ENCODE measurements at places on chromosomes 12 and 14.
A peak's percentile ranks its signal among the peaks of the same experiment; 100 is the strongest.

- DNase-seq, result no peak
Observed at GRCh38 chr12:80222261-80222660, 122.9 kb downstream of the OTOGL start.

DNA sequence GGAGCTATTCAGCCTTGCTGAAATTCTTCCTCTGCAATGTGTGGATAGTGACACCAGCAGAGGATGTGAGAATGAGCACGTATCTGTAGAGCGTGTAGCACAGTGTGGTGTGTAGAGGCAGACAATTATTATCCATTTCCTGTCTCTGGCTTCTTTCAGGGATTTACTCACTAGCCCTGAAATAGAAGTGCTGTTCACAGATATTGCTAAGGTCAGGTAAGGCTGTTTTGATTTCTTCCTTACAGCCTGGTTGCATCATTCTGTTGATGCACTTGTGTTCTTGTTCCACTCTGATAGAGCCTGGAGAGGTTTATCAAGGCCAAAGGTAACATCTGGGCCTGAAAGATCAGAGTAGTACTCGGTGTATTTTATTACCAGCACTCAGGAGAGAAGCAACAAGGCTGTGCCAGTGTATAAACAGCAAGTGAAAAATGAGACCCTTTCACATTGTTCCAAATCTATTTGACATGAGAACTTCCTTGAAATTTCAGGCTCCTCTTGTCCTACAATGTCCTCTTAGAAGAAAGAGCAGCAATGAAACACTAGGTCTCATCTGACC lies 16.7 kb downstream of the ARG2 start:
- DNase-seq, result no peak

- DNase-seq, result no peak
Observed at GRCh38 chr12:62542814-62543213, 76.2 kb downstream of the MON2 start.

GRCh38 chr12:72264548-72265175 lies 7.5 kb upstream of the TRHDE start:
- DNase-seq, result no peak

DNA sequence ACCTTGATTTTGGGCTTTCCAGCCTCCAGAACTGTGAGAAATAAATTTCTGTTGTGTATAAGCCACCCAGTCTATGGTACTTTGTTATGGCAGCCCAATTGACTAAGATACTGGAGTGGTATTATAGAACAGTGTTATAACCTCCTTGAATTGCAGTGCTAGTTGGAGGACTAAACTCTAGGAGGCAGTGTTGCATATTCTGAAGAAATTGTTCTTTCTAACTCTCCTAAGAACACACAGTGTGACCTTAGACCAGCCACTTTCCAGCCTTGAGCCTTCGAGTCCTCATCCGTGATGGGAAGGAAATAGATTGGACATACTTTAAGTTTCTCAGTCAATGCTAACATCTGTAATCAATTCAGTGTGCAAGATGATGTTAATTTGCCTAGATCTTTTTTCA lies 22.4 kb upstream of the LRRC10 start:
- no peak for DNase-seq

GRCh38 chr14:93337884-93338283 lies 5.0 kb upstream of the BTBD7 start:
- no peak for DNase-seq

DNA sequence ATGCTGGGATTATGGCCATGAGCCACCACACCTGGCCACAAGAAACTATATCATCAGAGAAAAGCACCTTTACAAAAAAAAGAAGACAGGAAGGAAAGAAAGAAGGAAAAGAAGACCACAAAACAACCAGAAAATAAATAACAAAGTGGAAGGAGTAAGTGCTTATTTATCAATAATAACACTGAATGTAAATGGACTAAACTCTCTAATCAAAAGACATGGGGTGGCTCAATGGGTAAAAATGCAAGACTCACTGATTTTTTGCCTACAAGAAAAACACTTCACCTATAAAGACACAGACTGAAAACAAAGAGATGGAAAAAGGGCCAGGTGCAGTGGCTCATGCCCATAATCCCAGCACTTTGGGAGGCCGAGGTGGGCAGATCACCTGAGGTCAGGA lies 65.7 kb downstream of the MAPKAPK5 start:
- DNase-seq, result no peak

GRCh38 chr12:90152897-90153624 lies 444.4 kb upstream of the ATP2B1 start:
- no peak for DNase-seq

GRCh38 chr14:96053600-96054381 lies 14.6 kb downstream of the C14orf132 start:
- peak; percentile 25 for DNase-seq

GRCh38 chr12:95271465-95271864 lies 53.9 kb downstream of the VEZT start:
- no peak for DNase-seq

DNA sequence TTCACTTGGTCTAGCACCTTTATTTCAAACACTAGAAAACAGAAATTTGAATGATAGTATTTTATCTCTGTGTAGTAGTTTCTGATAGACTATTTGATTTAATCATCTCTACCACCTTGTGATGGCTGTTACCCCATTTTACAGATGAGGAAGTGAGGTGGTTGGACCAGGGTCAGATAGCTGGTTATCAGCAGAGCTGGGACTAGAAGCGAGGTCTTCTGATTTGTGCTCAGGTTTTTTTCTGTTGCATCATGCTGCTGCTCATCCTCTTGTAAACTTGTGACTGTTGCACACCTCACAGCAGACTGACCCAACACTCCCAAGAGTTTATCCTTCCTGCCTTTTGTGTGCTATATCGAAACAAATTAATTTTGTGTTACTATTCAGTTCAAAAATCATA lies 10.1 kb upstream of the MANSC4 start:
- DNase-seq, result no peak

DNA sequence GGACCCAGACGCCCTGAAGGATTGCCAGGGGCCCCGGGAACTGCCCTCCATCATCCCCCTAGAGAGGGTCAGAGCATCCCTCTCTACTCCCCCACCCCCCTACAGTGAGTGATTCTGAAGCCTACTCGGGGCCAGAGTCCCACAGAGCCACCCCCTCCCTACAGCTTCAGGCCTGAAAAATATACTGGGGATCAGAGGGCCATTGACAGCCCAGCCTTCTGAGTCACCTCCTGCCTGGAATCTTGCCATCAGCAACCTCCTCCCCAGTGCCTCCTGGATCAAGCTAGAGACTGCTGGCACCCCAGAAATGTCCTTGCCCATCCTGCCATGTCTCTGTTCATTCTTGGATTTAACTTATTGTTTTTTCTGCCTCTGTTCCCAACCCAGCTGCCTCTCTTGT lies 21.7 kb upstream of the MIA2 start:
- DNase-seq, result no peak

GRCh38 chr14:23816371-23816770 lies 137.2 kb upstream of the DHRS4 start:
- DNase-seq, result no peak

DNA sequence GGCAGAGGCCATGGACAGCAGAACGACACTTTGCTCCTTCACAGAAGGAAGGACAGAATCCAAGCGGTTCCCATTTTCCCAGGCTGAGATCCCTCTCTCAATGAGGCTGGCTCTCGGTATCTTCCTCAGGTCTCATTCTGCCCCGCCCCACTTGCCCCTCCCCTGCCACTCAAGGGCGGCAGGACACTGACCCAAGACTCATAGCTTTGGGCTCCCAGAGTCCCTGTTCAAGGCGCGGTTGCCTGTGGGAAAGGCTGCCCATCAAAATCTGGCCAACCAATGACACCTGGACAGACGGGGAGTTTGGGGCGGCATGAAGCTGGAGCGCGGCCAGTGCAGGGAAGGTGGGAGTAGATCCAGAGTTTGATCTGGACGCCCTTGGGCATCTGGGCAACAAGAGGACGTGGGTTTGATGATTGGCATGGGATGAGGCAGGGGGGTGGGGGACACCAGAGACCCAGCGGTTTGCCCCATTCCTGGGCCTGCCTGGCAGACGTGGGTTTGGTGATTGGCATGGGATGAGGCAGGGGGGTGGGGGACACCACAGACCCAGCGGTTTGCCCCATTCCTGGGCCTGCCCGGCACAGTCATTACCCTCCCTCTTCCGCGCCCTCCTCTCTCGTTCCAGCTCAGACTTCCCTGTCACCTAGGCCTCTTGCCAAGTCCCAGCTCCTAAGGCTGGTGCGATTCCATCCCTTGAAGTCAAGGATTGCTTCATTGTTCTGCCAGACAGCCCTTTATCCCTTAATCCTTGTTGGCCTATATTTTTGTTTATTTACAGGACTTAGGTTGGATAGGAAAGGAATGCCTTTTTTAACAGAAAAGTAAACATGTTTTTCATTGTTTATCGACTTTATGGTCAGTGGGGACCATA lies 92.1 kb downstream of the NINJ2 start:
- DNase-seq, result peak; percentile 53

DNA sequence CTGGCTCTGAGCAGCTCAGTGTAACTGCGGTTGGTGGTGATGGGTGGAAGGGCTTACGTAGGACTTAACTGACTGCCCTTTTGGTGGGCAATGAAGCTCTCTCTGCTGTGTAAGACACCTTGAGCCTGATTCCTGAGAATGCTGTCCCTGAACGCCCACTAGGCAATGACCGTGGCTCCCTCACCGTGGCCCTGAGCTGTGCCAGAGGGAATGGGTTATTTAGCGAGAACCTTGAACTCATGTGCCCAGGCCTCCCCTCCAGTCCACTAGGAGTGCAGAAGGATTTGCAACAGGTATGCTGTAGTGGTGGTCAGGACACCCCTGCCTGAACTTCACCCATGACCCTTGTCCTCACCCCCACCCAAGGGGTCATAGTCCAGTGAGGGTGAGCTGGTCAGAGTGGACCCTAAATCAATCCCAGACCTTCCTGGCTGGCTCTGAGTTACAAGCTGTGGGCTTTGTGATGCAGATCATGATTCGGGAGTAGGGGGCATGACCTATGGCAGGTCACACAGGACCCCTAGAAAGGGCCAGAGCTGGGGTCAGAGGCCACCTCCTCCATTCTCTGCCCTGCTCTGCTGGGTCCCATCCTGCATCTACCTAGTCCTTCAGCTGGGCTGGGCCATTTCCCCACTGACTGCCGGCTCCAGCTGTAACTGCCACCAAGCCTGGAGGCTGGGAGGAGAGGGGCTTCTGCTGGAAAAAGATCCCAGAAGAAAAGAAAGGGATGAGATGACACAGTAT lies 14.5 kb upstream of the ANKRD33 start:
- no peak for DNase-seq

GRCh38 chr12:114776731-114777442 lies 92.9 kb upstream of the TBX3 start:
- DNase-seq, result no peak

DNA sequence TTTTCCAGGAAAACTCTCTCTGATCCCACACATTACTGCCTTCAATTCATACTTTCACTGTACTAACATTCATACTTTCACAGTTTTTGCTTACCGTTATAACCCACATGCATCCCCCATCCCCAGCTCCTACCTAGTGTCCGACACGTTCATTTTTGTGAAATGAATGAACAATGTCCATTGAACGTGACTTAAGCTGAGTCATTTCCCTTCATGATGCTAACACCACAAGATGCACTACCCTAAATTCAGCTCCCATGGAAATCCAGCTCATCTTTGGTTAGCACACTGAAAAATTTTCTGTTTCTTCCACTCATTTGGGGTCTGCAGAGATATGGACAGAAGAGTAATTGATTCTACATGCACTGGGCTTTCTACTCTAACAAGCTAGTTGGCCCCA lies 84.7 kb downstream of the GALNT4 start:
- no peak for DNase-seq

- peak; percentile 34 for DNase-seq
Observed at GRCh38 chr14:101476916-101477553, 84.3 kb upstream of the DIO3 start.

DNA sequence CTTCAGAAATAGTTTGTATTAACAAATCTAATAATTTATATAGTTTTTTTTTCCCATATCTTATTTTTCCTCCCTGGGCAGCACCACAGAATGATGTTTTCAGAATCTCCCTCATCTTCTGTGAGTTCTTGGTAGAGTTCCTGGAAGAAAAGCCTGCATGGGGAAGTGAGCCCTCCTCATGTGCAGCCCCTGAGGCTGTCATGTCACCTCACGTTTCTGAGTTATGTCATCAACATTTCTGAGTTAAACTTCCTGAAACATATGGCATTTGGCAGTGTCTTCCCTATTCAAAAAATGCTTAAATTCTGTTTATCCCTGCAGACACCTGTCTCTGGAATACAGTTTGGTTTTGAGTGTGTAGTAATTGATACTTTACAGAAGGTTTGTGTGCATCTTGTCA lies 979.0 kb downstream of the TMEM121 start:
- no peak for DNase-seq

DNA sequence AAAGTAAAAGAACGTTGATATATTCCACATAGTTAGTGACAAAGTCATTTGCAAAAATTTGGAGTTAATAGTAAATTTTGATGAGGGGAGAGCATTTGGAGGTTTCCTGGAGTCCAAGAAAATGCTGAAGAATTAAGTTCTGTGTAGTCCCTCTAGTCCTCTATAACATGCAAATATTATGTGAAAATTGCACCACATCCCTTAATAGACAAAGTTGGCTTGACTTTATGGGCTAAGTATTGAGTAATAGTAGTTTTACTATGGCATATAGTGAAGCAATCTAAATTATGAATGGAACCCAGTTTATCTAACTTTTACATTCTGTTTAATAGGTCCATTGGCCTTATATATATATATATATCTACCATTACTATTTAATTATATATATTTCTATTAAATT lies 66.4 kb upstream of the DCN start:
- DNase-seq, result no peak

- no peak for DNase-seq
Observed at GRCh38 chr12:11621797-11622423, 27.6 kb upstream of the ETV6 start.

GRCh38 chr12:7060353-7060954 lies at the start of gene C1S:
C1S (plus strand) TSS chr12:7060718; CDS start chr12:7061913, 1,195 bp downstream.
- DNase-seq, result no peak

DNA sequence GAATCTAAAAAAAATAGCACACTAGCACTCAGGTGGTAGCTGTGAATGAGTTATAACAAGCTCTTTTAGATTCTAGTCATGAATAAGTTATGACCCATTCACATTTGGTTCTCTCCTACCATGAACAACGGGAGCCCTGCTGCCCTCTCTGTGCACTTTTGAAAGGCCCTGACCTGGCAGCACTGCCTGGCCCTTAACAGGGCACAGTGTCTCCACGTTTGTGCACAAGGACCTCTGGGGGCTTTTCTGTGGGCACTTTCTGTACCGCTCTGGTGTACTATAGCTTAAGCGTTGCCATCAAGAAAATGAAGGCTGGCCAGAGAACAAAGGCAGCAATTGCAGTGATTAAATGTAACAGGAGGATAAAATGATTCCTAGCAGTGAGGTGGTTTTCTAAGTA lies 21.2 kb downstream of the CCDC92 start:
- DNase-seq, result no peak

DNA sequence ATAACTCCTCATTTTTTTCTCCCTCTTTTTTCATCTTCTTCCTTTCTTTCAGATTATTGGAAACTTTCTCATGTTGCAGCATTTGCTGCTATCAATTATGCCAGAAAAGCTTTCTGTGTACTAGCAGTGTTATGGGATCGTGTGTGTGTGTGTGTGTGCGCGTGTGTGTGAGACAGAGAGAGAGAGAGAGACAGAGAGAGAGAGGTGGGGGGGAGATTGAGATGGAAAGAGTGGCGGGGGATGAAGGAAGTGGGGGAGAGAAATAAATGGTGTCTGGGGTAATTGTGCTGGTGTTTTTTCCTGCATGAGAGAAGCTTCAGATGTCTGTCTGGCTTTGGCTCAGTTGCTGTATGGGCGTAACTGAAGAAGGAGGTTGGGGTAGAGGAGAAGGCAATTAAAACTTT lies 268.9 kb downstream of the RAD51B start:
- no peak for DNase-seq

Measured in activated CD8-positive, alpha-beta memory T cell treated with anti-CD3 and anti-CD28 coated beads, Interleukin-2, amount 50 U/mL, for 48 hours (primary cell).